ENCODE measurements at places on chromosomes 6 and 20.

GRCh38 chr20:13009682-13010406 lies 1.1 kb downstream of the SPTLC3 start:
- DNase-seq = peak; percentile 56

- DNase-seq = peak; percentile 24
Measured at GRCh38 chr20:6959900-6960312, 192.4 kb downstream of the BMP2 start.

- peak; percentile 54 for DNase-seq
Measured at GRCh38 chr20:9971746-9972145, 63.0 kb upstream of the ANKEF1 start.

DNA sequence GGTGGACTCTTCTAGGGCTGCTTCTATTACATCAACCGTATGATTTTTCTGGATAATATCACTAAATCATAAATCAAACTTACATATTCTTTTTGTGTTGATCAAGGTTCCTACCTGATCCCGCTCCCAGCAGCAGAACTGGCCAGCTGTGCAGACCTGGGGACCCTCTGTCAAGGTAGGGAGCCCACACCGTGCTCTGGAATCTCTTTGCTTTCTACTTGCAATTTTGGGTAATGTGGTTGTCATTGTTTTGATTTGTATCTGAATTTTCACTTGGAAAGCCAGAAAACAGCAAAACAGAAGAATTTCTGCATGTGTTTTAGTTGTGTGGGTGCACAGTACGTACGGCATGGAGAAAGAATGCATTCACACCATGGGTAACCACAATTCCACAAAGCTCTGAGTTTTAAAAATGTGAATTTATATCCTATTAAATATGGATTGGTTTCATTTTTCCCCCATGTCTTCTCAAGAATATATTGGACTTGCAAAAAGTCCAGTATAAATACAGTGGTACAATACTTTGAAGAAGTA lies 80.1 kb downstream of the ADGRG6 start:
- DNase-seq = no peak

- no peak for DNase-seq
Measured at GRCh38 chr6:159217595-159218275, 48.5 kb downstream of the FNDC1 start.

- no peak for DNase-seq
Measured at GRCh38 chr20:8127553-8128255, 4.4 kb upstream of the PLCB1 start.

- DNase-seq = no peak
Measured at GRCh38 chr6:20833881-20834515, 299.7 kb downstream of the CDKAL1 start.
